Bone marrow (tissue), 2 donors: ENCODE measurements at places on chromosomes 6 and 20.

- DNase-seq = no peak
These were observed 227.4 kb downstream of the LRFN2 start for GRCh38 chr6:40359808-40360207.

- DNase-seq = no peak
These were observed 199.1 kb downstream of the ERMARD start for GRCh38 chr6:169950558-169950957.

DNA sequence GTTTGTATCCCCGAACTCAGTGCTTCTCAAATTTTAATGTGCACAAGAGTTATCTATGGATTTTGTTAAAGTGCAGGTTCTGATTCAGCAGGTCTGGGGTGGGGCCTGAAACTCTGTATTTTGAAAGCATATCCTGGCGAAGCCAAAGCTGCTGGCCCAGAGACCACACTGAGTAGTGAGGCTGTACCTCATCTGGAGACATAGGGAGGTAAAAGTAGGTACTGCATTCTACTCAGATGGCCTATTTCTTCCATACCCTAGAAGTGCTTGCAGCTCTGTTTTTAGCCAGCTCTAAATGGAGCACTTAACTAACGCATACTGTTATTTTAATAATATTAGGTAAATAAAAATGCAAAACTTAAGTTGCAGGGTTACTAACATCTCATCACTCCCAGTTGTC lies 241.6 kb upstream of the PRND start:
- DNase-seq = no peak

DNA sequence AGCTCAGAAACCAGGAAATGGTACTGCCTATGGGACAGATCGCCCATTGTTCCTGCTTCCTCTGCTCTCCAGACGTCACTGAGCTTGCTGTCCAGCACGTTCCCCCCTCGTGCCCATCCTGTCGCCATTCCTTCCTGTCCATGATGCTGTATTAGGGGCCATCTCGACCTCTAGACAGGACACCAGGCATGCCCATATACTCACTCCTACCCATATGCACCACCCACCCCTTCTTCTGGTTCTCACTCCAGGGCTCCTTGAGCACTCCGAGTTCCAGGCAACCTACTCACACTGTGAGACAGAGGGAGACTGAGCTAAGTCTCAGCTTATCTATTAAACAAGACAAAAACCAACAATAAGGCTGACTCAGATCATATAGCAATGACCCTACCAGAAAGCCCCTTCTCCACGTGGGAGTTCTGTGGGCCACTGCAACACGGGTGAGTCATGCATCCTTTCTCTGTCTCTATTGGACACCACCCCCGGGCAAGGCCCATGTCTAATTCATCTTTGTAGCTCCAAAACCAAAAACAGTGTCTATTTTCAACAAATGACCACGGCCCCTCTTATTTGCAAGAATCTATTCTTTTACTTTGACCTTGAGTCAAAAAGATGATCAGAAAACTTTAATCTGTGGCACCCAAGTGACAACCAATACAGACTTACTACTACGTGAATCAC lies 65.7 kb downstream of the PSMG4 start:
- DNase-seq = no peak

- DNase-seq = no peak
These were observed 79.0 kb upstream of the OGFRL1 start for GRCh38 chr6:71209626-71210025.

GRCh38 chr6:157951828-157952227 lies 29.8 kb upstream of the SYNJ2 start:
- no peak for DNase-seq

DNA sequence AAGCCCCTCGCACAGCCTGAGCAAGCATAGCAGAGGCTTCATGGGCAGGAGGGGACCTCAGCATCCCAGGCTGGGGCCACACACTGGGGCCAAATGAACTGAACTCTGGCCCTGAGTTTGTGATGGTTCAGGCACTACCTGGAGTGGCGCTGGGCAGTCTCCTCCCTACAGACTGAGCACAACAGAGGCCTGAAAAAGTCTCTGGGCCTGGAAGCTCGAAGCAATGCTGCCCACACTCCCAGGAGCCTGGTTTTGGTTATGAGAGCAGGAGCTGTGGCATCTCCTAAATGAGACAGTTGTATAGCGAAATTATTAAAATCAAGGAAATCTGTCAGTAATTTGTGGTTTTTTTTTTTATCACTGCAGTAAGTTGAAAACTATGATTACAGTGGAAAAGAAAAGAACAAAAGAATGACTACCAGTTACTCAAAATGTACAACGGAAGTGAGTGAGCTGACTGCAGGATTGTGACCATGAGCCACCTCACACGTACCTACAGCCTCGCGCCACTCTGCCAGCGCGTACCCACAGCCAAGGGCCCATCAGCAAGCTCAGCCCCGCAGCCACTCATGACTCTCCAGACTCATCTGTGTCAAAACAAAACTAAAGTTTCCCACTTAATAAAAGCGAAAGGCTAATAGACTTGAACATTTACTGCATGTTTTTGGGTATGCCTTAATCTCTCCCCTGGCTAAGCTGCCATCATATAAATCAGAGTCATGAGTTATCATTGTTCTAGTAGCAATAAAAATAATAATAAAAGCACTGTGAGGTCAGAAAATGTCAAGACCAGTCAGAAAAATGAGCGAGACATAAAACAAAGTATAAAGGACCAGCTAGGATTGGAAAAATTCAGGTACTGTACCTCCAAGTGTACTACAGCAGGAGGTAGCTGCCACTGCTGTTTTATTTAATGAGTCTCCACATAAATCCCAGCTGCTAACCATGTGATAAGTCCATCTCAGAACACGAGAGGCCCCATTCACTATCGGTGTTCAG lies 177.0 kb downstream of the FOXC1 start:
- DNase-seq = no peak

- DNase-seq = no peak
These were observed 1.7 kb downstream of the UBE2V1 start for GRCh38 chr20:50111120-50111828.

- DNase-seq = no peak
These were observed 67.6 kb downstream of the PSMG4 start for GRCh38 chr6:3326184-3326971.

DNA sequence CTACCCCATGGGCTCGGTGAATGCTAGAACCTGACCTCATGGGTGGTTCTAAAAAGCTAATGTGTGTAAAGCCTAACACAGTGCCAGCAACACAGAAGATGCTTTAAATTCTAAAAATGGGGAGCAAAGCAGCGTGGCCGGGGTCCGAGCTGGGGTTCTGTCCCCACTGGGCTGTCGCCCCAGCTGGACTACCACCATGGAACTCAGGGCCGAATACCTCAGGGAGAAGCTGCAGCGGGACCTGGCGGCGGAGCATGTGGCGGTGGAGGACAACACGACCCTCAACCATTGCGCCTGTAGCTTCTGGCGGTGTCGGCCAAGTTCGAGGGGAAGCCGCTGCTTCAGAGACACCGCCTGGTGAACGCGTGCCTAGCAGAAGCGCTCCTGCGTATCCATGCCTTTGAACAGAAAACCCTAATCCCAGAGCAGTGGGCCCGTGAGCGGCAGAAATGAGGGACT lies 8.4 kb downstream of the SOX4 start:
- DNase-seq = no peak

- no peak for DNase-seq
These were observed 52.0 kb downstream of the HIVEP1 start for GRCh38 chr6:12064131-12064530.

- DNase-seq = no peak
These were observed 199.9 kb upstream of the SOX4 start for GRCh38 chr6:21393441-21394165.
